GM23248 (cell line): ENCODE measurements at places on chromosomes 7 and 10. TPM values are rescaled to one million over a fixed set of nuclear protein-coding genes. Genes with fewer than 3 reads are reported as not detected.
A peak's percentile ranks its signal among the peaks of the same experiment; 100 is the strongest.

BAMBI gene
- total RNA-seq, result 0.76 and 1.8 TPM in 2 replicates

DNA sequence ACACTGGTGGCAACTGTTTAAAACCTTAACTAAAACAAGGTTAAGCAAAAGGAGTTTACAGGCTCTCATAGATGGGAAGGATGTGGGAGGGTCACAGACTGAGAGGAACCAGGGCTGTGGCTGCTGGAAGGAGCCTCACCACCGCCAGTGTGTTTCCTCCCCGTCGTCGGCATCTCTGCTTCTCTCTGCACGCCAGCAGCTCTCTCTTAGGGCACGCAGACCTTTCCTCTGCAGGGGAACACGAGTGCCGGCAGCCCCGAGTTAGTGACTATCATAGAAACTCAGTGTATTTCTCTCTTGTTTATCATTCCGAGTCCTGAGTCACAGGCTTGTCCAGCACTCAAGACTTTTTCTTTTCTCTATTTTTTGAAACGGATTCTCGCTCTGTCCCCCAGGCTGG is 8.1 kb upstream of the SH2D4B start:
- no peak for DNase-seq

DNA sequence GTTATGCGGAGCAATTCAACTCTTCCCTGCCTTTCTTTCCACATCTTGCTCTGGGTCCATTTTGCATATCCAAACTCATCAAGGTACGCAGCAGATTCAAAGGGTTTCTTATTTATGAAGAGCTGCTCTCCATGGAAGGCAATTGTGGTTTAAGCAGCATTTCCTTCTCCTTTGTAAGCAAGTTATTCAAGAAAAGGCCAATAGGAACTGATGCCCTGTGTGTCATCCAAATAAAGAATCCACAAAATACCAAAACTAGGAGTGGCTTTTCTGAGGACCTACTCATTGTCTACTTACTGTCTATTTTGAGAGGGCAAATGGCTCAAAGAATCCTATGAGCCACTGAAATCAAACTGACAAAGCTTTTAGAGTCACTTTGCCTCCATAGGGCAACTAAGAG is 253.1 kb downstream of the PTEN start:
- DNase-seq, result peak; percentile 85

- DNase-seq, result no peak
These were observed 3.7 kb downstream of the SLC16A9 start for GRCh38 chr10:59705931-59706330.

DNA sequence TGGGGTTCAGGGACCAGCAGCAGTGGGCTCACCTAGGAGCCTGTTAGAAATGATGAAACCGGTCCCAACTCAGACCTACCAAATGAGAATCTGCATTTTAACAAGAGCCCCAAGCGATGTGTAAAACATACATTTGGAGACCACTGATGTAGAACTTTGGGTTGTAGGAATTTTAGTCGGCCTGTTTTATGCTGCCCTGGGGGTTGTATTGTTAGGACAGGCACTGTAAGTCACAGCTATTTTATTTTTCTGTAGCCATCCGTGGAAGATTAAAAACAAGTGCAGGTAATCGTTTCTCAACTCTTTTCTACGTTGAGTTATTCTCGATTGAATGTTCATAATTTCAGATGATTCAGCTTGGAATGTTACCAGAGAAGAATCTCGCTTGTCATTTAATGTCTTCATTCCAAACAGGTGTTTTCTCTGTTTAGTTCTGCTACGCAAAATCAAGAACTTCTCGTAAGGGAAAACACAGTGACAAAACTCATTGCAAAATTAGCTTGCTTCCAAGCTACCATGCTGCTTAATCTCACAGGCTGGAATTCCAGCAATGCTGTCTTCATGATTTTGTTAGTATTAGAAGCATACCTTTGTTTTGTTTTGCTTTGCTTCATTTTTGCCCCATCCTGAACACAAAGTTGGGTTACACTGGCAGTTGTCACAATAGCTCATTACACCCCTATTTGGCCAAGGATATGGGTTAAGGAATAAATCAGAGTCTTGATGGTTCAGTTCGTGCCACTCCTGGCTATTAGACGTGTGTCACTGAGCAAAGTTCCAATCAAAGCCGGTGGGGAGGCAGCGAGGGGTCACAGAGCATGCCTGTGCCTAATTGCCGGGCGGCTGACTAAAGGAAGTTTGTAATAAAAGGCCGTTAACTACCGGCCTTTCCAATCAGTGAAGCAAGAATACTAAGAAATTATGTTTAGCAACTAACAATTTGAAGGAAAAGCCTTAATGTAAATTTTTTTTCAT is 676.9 kb downstream of the GATA3 start:
- DNase-seq, result no peak
